CD4-positive, alpha-beta T cell (primary cell): ENCODE measurements at places on chromosomes 7 and 10. TPM values are rescaled to one million over a fixed set of nuclear protein-coding genes. Genes with fewer than 3 reads are reported as not detected.

The CPED1 gene
- total RNA-seq = 0.08 TPM

The CRHR2 gene
- not detected for total RNA-seq

The CFAP70 gene
- total RNA-seq = 2.6 TPM

- H3K36me3 ChIP-seq = no peaks in the 10 kb centered on the region
- H3K27me3 ChIP-seq = no peaks in the 10 kb centered on the region
- H3K4me3 ChIP-seq = no peak overlapping the region
Observed at GRCh38 chr7:132779164-132779563, 202.9 kb upstream of the PLXNA4 start.

DNA sequence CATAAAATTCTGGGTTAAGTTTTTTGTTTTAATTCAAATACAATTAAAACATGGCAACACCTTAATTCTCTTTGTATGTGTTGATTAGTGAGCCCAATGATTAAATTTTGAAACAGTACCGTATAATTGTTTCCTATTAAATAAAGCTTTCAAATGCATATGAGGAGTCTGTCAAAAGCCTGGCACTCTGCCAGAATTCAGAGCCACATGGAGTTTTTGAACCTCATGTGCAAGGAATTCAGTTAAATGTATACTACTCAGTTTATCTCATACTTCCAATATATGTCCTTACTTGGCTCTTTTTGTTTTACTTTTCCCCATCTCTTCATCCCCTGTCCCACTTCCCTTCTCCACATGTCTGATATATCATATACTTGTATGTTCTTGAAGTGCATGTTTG lies 165.6 kb upstream of the FAM3C start:
- H3K27me3 ChIP-seq = no peaks in the 10 kb centered on the region
- no peak for DNase-seq
- no peaks in the 10 kb centered on the region for H3K36me3 ChIP-seq
- no peak overlapping the region for H3K27ac ChIP-seq
